CD8-positive, alpha-beta T cell (primary cell): ENCODE measurements at places on chromosomes 11 and 22.

DNA sequence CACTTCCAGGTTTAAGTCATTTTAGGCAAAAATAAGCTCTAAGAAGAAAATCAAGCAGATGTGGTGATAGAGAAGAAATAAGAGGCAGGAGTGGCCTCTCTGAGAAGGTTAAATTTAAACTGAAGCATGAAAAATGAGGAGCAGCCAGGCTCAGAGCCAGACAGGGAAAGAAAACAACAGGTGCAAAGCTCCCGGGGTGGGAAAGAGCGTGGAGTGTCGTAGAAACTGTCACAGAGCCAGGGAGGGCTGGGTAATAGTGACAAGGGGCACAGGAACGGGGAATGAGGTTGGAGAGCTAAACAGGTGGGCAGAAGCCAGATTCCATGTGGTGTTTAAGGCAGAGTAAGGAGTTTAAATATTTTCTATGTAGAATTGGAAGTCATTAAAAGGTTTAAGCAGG, 132.1 kb upstream of the BLID start:
- DNase-seq, result no peak

DNA sequence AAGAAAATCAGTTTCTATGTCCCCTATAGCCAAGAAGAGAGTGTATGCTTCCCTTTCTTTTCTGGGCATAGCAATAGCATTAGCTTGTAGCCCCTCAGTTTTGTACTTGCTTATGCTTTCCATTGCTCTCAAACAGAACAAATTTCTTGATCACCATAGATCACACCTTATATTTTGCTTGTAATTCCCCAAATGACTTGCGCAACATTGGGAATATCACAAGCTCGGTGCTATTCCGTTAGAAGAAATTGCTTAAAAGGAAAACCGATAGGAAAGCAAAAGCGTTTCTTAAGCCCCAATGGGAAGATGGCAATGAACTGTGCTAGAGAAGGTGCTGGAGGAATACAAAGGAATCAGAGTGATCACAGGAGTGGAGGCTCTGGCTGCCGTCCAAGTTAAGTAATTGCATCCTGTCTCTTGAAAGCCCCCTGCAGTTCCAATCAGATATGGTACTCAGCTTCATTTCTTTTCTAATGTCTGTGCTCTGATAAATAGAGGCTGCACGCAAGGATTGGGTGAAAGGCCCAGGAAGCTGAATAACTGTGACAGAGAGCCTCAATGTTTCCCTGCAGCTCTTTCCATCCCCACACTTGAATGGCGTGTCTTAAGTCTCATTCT, 182.1 kb upstream of the KIRREL3 start:
- no peak for DNase-seq

GRCh38 chr22:11360632-11361031, 4167.4 kb upstream of the OR11H1 start:
- no peak for DNase-seq

DNA sequence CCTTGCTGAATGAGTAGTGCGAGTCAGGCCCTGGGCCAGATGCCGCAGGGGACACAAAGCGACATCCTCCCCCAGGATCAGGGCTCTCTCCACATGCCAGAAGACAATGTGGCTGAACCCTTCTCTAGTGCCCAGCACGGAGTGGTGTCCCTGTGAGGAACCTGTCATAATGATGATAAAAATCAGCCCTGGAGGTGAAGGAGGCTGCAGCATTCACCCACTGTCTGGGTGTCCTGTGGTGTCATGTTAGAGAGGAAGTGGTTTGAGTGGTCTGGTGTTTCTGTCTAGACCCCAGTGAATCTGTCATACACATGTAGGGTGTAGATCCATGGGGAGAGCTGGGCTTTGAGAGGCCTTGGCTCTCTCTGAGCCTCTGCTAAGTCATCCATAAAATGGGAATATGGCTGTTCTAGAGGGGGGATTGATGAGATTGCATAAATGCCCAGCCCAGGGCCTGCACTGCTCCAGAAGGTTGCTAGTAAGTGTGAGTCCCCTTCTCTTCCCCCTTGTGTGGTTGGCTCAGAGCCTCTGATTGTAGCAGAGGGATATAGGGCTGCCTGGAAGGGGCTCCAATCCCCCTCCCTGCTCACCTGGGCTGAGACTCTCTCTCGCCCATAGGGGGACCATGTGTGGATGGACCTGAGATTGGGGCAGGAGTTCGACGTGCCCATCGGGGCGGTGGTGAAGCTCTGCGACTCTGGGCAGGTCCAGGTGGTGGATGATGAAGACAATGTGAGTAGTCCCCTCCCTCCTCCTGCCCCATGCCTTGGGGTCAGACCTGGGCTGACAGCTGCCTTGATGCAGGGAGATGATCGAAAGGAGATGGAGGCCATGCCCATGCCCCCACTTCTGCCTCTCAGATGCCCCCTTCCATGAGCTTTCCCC, 14.3 kb downstream of the MYO7A start:
- peak; percentile 8 for DNase-seq

GRCh38 chr11:47007579-47007978, 71.0 kb downstream of the CSTPP1 start:
- DNase-seq, result no peak

- no peak for DNase-seq
Observed at GRCh38 chr22:19819911-19820879, 34.5 kb downstream of the GNB1L start.

DNA sequence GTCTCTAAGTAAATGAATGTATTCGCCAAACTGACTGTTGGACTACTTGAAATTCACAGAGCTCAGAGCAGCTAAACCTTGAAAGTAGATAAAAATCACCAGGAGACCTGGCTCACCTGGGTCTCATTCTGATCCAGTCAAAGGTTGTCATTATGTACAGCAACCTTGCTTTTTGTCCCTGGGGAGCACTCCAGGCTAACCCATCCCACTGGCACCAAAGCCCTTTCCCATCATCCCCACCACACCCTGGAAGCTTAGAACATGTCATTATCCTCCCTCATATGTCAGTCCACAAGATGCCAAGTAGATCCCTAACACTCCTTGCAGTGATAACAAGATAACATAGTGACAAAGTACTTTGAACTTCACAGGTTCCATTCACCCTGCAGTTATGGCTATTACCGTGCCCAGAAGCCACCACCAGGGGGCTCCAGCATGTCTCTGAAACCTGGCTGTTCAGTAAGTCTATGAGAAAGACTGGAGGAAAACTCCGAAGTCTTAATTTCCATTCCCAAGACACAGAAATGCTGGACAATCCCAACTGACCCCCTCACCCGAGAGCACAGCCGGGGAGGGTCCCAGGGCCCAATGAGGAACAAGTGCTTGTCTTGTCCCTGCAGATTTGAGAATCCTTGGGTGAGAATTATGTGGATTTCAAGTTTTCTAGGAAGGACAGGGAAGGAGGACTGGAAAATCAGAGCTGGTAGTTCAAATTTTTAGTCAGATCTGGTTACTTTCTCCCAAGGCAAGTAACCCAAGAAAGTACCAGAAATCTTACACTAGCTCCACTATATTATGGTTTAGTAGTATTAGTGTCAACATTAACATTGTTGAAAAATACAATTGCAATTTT, 43.0 kb upstream of the USP47 start:
- DNase-seq, result peak; percentile 77
